ENCODE measurements at places on chromosomes 7 and 10.

GRCh38 chr7:78020874-78021249 lies 222.3 kb downstream of the PHTF2 start:
- H3K36me3 ChIP-seq = peaks cover 1% of the 10 kb centered on the region
- H3K4me3 ChIP-seq = no peak overlapping the region
- no peak for DNase-seq
- H3K27me3 ChIP-seq = peaks cover 24% of the 10 kb centered on the region

DNA sequence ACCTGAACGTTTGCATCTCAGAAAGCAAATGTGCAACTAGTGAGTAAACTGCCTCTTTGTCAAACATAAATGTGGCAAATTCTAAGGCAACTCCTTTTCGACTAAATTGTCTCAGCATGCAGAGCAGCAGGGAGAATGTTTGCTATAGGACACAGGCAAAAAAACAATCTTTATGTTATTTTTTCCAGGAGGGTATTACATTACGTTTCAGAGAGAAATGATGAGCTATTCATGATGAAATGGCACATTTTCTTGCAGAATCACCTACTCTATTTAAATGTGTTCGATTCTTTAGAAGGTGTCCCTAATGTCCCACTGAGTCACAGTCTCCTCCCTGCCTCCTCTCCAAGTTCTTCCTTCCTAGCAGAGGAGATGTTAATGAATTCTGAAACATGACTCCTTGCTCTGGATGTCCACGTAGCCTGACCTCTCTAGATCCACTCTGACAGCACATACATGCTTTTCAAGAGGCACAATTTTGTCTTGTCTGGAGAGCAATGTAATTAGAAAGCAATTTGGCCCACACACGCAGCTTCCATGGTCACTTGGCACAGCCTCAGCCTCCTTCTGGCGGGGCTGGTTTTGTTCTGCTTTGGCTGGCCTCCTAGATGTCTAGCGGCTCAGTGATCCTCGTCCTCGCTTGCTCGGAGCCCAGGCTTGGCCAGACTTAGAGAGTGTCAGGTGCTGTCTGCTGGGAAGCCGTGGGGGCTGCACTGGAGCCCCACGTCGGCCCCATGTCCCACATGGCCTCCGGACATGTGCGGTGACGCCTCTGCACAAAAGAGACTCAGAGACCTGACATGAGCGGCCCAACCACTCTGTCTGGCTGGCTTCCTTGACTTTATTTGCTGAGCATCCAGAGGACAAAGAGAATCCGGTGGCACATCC lies 125.7 kb upstream of the ZNF438 start:
- H3K36me3 ChIP-seq = no peaks in the 10 kb centered on the region
- H3K27ac ChIP-seq = no peak overlapping the region
- H3K27me3 ChIP-seq = no peaks in the 10 kb centered on the region
- no peak for DNase-seq

GRCh38 chr10:121648059-121648458 lies 49.8 kb upstream of the FGFR2 start:
- H3K27me3 ChIP-seq = peaks cover 5% of the 10 kb centered on the region
- no peaks in the 10 kb centered on the region for H3K36me3 ChIP-seq
- no peaks in the 10 kb centered on the region for H3K4me1 ChIP-seq
- no peak for DNase-seq

DNA sequence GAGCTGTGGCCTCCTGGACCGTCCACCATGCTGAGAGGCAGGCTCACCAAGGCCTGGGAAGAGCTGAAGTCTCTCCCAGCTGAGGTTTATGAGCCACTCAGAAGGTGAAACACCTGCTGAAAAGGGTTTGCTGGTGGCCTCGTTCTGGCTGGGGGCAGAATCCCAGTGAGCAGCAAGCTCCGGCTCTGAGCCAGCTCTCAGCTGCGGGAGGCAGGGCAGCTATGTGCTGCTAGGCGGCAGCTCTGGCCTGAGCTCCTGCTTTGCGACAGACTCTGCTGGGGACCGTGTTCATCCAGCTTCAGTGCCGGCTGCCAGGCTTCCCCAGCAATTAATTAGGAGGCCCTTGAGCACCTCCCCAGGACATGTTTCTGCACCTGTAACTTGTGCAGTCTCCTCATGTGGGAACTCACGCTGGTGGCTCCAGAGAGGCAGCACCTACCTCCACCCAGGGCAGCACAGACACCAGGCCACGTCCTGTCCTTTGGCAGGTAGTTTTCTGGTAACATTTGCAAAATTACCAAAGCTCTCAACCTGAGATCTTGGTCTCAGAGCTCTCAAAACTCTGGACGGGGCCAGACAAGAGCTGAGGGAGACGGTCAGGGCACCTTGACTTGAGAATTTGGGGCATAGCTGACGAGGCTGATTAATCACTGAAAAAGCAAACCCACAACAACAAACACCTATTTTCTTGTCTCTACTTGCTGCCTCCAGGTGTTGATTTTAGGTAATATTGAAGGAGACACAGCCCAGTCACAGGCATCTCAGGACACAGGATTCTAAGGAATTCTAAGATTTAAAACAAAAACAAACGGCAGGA lies 185.0 kb downstream of the TCERG1L start:
- H3K27me3 ChIP-seq = no peaks in the 10 kb centered on the region
- no peak for DNase-seq
- H3K36me3 ChIP-seq = no peaks in the 10 kb centered on the region
- peaks cover 9% of the 10 kb centered on the region for H3K4me1 ChIP-seq
- no peak overlapping the region for H3K4me3 ChIP-seq
- no peak overlapping the region for H3K27ac ChIP-seq

- H3K27ac ChIP-seq = no peak overlapping the region
- no peak for DNase-seq
- H3K4me3 ChIP-seq = no peak overlapping the region
- H3K36me3 ChIP-seq = no peaks in the 10 kb centered on the region
- peaks cover 11% of the 10 kb centered on the region for H3K27me3 ChIP-seq
Measured at GRCh38 chr7:21044384-21044783, 257.7 kb upstream of the SP8 start.

DNA sequence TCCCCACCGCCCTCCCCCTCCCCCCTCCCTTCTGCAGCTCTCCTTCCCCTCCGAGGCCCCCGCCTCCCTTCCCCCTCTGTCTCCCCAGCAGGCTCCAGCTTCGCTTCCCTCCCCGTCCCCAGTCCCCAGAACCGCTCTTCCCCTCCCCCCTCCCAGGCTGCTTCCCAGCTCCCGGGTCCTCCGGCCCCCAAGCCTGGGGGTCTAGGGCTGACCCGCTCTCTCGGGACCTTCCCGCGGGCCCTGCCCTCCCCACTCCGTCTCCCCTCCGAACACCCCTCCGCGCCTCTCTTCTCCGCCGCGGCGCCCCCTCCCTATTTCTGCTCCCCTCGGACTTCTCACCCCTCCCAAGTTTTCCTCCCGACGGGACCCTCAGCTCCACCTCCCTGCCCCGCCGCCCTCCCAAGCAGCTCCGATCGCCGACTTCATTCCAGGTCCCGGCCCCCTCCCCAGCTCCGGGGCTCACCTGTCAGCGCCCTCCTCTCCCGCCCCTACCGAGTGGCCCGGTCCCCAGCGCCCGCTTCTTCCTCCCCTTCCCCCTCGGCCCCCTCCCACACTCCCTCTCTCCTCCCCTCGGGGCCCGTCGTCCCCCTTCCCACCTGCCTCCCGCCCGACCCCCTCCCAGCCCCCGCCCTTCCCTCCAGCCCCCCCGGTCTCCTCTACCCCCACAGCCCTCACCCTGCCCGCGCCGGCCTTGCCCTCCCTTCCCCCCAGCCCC lies 990 bp downstream of the ZNF467 start:
- peak overlapping the region; percentile 59 for H3K4me3 ChIP-seq
- peaks cover 2% of the 10 kb centered on the region for H3K4me1 ChIP-seq
- peaks cover 9% of the 10 kb centered on the region for H3K27me3 ChIP-seq
- no peak overlapping the region for H3K27ac ChIP-seq
- DNase-seq = peak; percentile 35

DNA sequence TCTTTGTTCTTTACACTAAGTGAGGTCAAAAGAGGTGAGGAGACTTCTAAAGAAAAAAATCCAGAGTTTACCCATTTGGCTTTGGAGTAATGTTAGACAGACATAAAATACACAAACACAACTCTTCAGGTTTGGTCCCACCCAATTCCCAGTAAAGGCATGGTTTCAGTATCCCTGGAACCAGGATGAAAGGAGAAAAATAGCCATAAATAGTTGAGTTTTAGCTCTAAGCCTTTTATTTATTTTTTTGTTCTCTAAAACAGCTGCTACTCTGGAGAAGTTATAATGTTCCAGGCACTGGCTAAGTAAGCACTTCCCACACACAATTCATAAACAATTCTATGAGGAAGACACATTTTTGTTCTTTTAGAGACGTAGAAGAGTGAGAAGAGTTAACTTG lies 4.0 kb downstream of the ABCB1 start:
- peaks cover 6% of the 10 kb centered on the region for H3K27me3 ChIP-seq
- peaks cover 19% of the 10 kb centered on the region for H3K4me1 ChIP-seq
- no peaks in the 10 kb centered on the region for H3K36me3 ChIP-seq
- DNase-seq = no peak
- H3K4me3 ChIP-seq = no peak overlapping the region
- H3K27ac ChIP-seq = no peak overlapping the region

DNA sequence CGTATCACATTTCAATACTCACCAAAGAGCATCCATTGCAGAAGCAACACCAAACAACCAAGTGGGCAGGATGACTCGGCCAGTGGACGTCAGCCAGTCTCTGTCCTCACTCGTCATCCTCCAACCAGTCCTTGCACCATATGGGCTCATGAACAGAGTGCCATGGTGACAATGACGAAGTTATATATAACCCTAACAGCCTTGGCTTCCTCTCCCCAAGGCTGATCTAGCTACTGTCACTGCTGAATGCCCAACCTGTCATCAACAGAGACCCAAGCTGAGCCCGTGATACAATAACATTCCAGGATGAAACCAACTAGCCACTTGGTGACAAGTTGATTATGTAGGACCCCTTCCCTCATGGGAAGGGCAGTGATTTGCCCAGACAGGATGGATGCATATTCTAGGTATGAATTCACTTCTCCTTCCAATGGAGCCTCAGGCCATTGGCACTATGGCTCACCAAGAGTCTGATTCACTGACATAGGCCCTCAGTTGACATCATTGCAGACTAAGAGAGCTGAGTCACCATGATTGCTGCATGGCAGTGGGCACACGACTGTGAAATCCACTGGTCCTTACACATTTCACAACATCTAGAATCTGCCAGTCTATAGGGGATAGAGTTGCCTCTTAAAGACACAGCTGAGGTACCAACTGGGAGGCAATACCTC lies 26.3 kb upstream of the PPIF start:
- peak; percentile 71 for DNase-seq
- no peaks in the 10 kb centered on the region for H3K27me3 ChIP-seq
- H3K36me3 ChIP-seq = peaks cover 2% of the 10 kb centered on the region
- peak overlapping the region; percentile 20 for H3K27ac ChIP-seq
- H3K4me3 ChIP-seq = no peak overlapping the region
- peaks cover 87% of the 10 kb centered on the region for H3K4me1 ChIP-seq

DNA sequence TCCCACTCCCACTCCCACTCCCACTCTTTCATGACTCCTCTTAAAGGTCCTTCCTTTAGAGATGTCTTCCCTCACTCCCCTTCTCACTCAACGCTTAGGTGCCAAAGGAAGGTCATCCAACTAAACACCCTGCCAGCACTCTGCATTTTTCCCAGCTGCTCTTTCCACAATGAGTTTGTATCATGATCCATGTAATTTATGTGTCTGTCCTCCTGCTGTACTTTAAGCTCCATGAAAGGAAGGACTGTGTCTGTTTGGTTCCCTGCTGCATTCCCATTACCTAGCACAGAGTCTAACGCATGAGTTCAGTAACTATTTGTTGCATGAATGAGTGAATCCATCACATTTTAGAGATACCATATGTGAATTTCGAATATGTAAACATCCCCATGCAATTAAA lies 252.7 kb downstream of the KIF20B start:
- DNase-seq = no peak
- H3K27me3 ChIP-seq = peaks cover 4% of the 10 kb centered on the region
- peaks cover 2% of the 10 kb centered on the region for H3K4me1 ChIP-seq
- H3K36me3 ChIP-seq = no peaks in the 10 kb centered on the region
- no peak overlapping the region for H3K4me3 ChIP-seq

GRCh38 chr10:22436526-22436892 lies 91.2 kb downstream of the SPAG6 start:
- peak overlapping the region; percentile 90 for H3K4me3 ChIP-seq
- no peaks in the 10 kb centered on the region for H3K27me3 ChIP-seq
- H3K27ac ChIP-seq = peak overlapping the region; percentile 76
- H3K4me1 ChIP-seq = peaks cover 53% of the 10 kb centered on the region

- no peaks in the 10 kb centered on the region for H3K36me3 ChIP-seq
- H3K27me3 ChIP-seq = peaks cover 12% of the 10 kb centered on the region
- H3K4me1 ChIP-seq = peaks cover 46% of the 10 kb centered on the region
- DNase-seq = no peak
Measured at GRCh38 chr7:24574386-24574785, 1.1 kb downstream of the PALS2 start.

DNA sequence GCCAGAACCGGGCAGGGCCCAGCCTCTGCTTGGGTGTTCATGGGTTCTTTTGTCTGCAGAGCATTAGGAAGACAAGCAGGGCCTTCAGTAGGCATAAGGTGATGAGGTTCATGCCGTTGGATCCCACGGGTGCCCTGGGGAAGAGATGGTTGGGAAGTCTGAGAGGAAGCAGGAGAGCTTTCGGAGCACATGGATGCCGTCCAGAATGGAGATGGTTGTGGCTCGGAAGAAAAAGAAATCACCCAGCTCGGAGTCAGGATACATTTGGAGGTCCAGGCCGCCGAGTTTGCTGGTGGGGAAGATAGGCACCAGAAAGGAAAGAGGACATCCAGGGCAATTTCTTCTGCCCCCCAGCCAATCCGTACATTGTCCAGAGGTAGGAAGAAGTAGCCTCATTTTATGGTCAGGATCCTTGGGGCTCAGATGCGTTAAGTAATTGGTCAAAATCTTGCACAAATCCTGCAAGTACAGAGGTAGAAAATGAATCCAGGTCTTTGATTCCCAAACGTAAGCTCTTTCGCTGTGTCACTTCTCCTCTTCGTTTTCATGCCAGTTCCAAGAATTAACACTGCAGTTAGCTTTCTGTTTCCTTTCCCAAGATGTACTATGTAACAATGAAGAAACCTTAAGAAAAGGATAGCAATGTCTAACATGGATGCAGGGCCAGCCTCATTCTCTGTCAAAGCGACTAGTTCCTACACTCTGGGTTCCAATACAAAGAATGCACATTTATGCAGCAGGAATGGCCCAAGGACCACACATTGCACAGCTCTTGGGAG lies 147.8 kb upstream of the KLF6 start:
- peak overlapping the region; percentile 29 for H3K27ac ChIP-seq
- peaks cover 50% of the 10 kb centered on the region for H3K4me1 ChIP-seq
- H3K4me3 ChIP-seq = no peak overlapping the region
- no peak for DNase-seq

DNA sequence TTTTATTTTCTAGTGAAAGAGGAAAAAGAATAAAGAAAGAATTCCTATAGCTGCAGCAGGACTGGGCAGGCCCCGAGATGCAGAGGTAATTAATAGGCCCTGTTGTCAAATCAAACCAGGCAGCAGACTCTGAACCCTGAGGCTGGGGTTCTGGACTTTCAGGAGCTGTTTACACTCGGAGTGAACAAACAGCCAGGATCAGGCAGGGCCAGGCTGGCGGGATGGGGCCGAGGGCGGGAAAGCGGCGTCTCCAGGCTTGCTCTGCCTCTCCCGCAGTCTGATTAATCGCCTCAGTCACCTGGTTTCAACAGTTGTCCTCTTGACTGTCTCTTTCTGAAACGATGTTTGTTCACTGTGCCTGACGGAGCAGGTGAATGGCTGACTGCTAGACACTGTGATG lies 675.4 kb upstream of the FOXK1 start:
- peaks cover 2% of the 10 kb centered on the region for H3K27me3 ChIP-seq
- H3K4me1 ChIP-seq = no peaks in the 10 kb centered on the region
- H3K36me3 ChIP-seq = no peaks in the 10 kb centered on the region
- H3K27ac ChIP-seq = no peak overlapping the region
- no peak overlapping the region for H3K4me3 ChIP-seq

Measured in activated CD4-positive, alpha-beta T cell treated with anti-CD3 and anti-CD28 coated beads for 36 hours (primary cell).